ENCODE measurements at places on chromosomes 11 and 22.

DNA sequence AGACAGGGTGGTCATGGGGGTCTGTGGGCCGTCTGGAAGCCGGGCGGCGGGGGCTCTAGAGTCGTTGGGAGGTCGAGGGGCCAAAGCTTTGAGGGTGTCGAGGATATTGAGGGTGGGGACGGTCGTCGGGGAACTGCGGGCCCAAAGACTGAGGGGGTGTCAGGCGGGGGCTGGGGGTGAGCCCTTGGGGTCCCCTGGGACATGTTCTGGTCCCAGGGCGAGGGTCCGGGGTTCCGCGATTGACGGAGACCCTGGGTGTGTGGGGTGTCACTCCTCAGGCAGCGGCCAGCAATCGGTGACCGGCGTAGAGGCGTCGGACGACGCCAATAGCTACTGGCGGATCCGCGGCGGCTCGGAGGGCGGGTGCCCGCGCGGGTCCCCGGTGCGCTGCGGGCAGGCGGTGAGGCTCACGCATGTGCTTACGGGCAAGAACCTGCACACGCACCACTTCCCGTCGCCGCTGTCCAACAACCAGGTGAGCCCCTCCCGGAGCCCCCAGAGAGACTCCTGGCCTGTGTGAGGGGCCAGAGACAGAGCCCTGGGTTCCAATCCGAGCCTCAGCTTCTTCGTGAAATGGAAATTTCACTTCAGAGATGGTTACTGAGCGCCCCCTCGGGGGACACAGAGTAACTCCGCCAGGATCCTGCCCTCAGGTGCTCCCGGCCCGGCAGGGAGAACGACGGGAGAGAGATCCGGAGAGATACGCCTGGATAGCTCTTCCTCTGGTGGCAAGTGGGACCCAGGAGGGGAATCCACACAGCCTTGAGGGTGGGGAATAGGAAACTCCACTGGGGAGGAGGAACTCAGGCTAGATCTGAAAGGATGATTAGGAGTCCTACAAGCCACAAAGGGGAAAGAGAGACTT is 714 bp downstream of the SDF2L1 start:
- DNase-seq: peak; percentile 63

GRCh38 chr11:122277493-122277892 is 161.5 kb upstream of the BLID start:
- DNase-seq: no peak

GRCh38 chr11:46305295-46305694 is 27.8 kb downstream of the CREB3L1 start:
- DNase-seq: no peak

DNA sequence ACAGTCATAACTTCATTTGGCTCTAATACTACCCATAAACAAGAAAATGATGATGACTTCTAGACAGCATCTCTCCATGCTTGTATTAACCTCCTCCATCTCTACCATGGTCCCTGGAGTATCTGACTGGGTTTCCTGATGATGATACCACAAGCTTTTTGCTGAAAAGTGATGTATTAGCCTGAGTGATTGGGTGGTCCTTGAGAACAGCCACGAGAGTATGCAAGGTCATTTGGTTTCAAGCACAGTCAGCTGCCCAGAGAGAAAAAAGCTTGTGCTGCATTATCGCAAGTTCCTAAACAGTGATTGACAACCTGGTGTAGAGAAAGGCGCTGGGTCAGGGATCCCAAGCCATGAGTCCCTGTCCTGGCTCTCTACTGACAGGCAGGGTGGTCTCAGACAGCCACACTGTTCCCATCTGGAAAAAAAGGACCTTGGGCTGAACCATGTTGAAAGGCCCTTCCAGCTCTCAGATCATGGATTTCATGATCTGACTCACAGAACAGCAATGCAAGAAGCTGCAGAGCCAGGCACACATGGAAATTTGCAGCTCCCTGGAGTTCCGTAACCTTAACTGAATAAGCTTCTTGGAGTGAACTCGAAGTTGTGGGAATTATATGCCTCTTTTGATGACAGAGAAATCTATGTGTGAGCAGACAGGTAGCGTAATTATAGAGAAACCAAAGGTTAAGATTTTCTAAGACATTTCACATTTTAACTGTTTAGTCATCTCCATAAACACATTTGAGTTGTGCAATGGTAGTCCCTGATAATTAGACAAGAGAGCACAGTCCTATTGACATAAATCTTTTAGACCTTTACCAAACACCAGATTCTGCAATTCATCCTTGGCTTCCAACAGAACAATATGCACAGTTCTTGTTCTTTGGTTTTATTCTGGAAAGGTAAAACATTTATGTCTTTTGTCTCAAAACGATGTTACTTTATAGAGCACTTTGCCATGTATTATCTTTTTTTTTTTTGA is 54.1 kb upstream of the UBASH3B start:
- DNase-seq: peak; percentile 63

GRCh38 chr22:17370026-17370765 is 936 bp downstream of the CECR2 start:
- no peak for DNase-seq

- DNase-seq: no peak
These were observed 10.1 kb downstream of the TOB2 start for GRCh38 chr22:41436322-41437113.

DNA sequence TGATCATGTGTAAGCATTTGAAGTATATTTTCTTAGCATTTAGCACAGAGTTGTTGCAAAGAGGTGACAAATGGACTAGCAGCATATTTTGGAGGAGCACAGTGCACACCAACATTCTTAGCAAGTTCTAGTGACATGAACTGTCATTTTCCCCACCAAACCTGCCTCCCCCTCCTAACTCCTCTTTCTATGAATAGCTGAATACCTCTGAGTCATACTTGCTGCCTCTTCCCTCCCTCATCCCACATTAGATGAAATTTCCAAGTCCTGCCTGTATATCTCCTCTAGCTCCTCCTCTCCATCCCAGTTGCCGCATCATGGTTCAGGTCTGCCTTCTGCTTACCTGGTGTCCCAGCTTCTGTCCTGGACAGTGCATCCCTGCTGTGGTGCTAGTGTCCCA is 7.2 kb downstream of the OSBP2 start:
- DNase-seq: peak; percentile 47

- DNase-seq: no peak
These were observed 38.0 kb upstream of the ARFGAP3 start for GRCh38 chr22:42895087-42895486.

DNA sequence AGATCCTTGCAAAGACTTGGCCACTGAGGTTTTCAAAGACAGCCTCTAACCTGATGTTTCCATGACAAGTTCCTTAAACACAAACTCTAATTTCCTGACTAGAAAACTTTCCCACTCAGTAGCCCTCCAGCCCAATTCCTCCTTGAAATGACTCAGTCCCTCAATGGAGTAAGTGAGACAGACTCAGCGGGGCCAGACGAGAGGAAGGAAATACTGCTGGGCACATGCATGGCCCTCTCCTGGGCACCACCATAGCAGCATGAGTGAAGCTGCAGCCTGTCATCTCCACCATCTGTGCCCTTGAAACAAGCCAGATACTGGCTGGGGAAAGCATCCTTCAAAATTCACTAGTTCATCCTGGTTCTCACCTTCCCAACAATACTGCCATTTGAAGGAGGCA is 76.2 kb upstream of the GDPD4 start:
- DNase-seq: no peak

DNA sequence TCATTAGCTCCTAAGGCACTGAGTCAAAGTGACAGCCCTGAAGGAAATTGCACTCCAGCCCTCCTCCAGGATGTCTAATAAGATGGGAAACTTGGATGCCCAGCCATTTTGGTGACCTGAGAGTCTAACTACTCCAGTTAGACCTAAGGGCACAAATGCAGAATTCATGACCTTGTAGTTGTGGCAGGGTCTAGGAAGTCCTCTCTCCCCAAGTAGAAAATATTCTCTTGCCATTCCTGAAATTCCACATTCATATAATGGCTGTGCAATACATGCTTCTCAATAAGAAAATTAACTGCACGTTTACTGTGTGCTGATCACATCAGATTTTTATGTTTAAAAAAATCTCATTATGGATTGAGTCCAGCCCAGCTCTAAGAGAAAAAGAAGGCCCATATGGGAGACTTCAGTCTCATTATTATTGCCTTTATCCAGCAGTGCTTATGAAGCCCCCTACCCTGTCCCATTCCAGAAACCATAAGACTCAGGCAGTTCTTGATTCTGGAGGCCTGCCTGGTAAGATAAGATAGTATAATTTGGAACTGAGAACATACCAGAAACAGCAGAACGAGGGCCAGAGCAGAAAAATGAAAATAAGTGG is 133.7 kb upstream of the LDLRAD3 start:
- DNase-seq: no peak

DNA sequence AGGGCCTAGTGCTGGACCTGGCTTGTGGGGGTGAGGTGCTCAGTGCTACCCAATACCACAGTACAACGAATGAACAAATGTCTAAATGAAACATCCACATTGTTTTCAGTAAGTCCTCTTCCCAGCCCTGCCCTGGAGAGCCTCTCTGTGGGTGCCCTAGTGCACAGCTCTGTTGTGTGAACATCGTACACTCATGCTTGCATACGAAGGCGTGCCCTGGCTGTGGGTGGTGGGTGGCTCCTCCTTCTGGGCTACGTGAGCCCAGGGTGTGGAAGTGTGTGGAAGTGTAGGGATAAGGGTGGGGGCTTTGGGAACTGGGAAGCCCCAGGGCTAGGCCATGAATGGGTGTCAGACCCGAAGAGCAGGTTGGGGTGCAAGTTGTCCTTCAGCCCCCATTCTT is 592 bp upstream of the NLRX1 start:
- no peak for DNase-seq

- DNase-seq: peak; percentile 46
These were observed 2.2 kb downstream of the BRD1 start for GRCh38 chr22:49825436-49825835.

GRCh38 chr11:77406396-77406795 is 67.5 kb downstream of the PAK1 start:
- DNase-seq: no peak

DNA sequence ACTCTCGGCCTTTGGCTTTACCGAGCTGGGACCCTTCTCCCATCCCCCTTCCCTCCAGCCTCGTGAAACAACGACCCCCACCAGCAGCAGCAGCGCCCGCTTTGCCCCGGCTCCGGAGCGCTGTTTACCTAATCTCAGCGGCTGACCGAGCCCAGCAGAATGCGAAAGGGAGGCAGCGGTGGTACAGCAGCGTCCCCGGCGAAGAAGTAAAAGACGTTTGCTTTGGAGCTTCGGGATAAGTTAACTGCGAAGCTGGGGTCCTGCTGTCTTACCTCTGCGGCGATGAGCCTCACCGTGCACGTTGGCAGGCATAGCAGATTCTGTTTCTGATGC is 2.0 kb upstream of the LARGE1 start:
- peak; percentile 44 for DNase-seq

- DNase-seq: peak; percentile 75
These were observed 54.8 kb upstream of the PHF21B start for GRCh38 chr22:45064313-45065278.

- DNase-seq: no peak
These were observed 919.2 kb downstream of the METTL15 start for GRCh38 chr11:29027436-29027835.

GRCh38 chr22:43152357-43153071 is 1.2 kb downstream of the TSPO start:
- DNase-seq: peak; percentile 75

GRCh38 chr22:38835888-38836301 is 7.9 kb downstream of the NPTXR start:
- DNase-seq: no peak

- DNase-seq: no peak
These were observed 145.4 kb downstream of the OPCML start for GRCh38 chr11:133386852-133387251.

GRCh38 chr11:60127311-60127811 is 38.9 kb downstream of the MS4A2 start:
- no peak for DNase-seq

GRCh38 chr22:36332623-36333332 is 55.0 kb downstream of the MYH9 start:
- DNase-seq: no peak

- DNase-seq: no peak
These were observed 9.5 kb upstream of the FEZ1 start for GRCh38 chr11:125505492-125506080.

DNA sequence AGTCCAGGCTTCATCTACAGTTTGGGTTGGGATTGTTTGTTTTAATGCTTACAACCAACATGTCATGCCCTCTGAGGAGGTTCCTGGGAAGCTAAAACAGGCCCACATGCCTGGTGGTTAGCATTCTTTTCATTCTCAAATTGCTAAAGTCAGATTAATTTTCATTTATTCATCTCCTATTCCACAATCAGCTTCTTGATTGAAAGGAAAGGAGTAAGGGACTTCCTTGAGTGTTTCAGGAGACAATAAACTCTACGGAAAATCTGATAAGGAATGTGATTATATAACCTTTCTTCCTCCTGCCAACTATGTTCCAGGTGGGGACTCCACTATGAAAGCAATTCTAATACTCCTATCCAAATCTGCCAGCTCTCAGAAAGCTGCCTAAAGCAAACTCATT is 30.8 kb downstream of the MRTFA start:
- DNase-seq: peak; percentile 27

- peak; percentile 1 for DNase-seq
These were observed 63.6 kb downstream of the CD82 start for GRCh38 chr11:44628730-44629700.

- peak; percentile 67 for DNase-seq
These were observed 145.0 kb upstream of the THY1 start for GRCh38 chr11:119567688-119568582.

- no peak for DNase-seq
These were observed 48.1 kb downstream of the DNHD1 start for GRCh38 chr11:6544921-6545850.

DNA sequence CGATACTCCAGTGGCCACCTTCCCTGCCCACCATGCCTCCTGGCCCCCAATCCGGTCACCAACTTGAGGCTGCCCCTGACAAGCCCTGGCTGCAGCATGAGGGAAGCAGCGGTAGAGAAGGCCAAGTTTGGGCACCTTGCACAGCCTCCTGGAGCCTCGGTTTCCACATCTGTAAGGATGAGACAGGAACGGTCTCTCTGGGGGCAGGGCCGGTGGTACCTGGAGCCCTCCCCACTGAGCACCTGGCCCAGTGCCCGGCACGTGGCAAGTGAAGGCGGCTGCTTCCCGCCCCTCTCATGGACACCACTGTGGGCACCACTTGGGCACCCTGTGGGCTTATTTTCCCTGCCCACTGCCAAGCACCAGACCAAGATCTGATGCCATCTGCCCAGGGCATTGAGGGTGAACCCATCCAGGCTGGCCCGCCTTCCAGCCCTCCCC is 77.8 kb downstream of the CDKN1C start:
- no peak for DNase-seq

DNA sequence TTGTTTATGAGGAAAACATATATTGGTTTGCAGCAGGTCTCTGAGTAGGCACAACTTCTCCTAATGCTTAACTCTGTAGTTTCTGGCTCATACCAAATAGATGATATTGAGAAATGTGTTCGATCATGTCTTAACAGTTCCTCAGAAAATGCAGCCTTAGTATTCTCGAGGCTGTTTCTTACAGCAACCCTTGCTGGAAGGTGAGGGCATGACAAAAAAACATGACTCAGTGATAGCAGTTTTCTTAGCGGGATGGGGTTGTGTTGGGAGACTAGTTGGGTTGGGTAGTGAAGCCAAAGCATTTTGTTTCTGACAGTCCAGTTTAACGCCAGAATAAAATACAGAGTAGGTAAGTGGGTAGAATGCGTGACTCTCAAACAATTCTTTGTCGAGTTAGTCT is 94.7 kb upstream of the PARVA start:
- DNase-seq: no peak

GRCh38 chr11:24437123-24437522 is 59.7 kb upstream of the LUZP2 start:
- no peak for DNase-seq

GRCh38 chr11:30855383-30856006 is 269.3 kb upstream of the MPPED2 start:
- DNase-seq: no peak

- no peak for DNase-seq
These were observed 33.7 kb downstream of the TSPAN18 start for GRCh38 chr11:44760477-44760872.

Data from AG08396 (cell line).